Activated naive CD4-positive, alpha-beta T cell treated with anti-CD3 and anti-CD28 coated beads, Interleukin-2, amount 50 U/mL, for 72 hours (primary cell): ENCODE measurements at places on chromosomes 11 and 22.

DNA sequence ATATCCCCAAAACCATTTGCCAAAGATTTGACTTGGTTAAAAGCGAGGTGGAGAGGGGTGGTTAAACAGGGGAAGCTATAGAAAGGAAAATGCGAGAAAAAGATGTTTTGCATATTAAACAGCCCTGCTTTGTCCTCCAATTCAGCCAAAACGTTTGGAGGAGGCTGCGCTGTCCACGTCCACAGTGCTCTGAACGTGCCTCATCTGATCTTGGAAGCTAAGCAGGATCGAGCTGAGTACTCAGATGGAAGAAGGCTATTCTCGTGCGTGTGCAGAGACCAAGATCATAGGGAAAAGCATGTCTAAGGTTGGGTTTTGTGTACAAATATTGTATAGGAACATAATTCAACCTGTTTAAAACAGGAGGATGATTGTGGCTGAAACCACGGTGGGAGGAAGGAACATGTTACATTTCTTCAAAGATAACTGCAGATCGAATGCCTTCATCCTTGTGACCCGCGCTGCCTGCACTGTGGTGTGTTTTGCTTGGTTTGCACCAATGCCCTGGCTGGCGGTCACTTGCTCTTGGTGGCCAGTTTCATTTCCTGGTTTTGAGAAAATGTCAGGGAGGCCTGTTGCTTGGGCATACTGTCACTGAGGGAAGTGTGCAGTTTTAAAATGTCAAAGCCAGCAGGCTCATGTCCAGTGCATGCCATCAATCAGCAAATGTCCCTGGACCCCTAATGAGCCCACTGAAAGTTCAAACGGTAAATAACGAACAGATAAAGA is 40.4 kb downstream of the FLI1 start:
- DNase-seq: no peak

DNA sequence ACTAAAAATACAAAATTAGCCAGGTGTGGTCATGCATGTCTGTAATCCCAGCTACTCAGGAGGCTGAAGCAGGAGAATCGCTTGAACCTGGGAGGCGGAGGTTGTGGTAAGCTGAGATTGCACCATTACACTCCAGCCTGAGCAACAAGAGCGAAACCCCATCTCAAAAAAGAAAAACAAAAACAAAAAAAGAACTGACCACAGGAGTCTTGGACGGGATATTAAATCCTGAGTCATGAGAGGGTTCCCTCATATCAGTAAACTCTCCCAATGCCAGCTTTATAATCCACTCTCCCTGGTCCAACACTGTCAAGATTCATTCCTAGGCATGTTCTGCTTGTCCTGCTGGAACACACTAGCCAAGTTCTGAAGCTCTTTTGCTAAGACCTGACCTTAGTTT is 61.5 kb upstream of the EP300 start:
- DNase-seq: no peak

GRCh38 chr11:121657146-121657545 is 204.4 kb upstream of the SORL1-AS1 start:
- no peak for DNase-seq

GRCh38 chr22:25509374-25509791 is 55.1 kb upstream of the GRK3 start:
- no peak for DNase-seq

DNA sequence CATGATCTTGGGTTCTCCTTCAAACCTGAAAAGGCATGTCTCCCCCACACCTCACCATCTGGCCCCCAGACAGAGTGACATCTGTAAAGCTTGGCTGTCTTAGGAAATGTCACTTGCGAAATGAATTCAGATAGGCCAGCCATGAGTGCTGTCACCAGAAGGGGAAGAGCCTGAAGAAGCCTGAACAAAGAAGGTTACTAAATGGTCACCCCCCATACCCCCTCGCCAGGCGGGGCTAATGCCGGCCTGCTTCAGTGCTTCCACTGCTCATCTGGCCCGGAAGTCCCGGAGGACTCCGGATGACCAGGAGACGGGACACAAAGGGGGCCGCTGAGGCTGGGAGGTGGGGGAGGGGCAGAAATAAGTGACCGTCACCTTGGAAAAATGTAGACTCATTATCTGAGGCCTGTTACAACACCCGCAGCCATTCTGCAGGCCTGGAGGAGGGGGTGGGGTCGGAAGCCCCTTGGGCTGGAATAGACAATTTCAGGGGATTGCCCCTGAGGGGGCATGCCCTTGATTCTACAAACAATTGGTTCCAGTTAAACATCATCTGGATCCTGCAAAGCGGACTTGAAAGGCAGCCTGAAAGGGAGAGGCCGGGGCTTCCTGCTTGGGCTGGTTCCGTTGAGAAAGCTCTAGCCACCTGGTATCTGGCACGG is 43.2 kb downstream of the NAT10 start:
- no peak for DNase-seq

DNA sequence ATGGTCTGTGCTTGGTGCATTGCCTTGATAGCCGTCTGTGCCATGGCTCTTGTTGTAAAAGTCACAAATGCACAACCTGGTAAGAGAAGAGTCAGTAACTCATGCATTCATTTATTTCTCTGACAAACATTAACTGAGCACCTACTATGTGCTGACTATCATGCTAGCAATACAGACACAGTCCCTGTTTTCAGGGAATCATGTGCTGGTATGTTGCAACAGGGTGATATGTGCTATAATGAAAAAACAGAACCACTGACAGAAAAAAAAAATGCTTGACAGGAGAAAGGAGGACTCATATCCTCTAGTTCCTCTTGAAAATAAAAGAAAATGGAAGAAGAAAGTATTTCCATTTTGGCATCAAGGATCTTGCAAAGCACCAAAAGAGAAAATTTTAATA is 34.5 kb upstream of the RAPSN start:
- no peak for DNase-seq

DNA sequence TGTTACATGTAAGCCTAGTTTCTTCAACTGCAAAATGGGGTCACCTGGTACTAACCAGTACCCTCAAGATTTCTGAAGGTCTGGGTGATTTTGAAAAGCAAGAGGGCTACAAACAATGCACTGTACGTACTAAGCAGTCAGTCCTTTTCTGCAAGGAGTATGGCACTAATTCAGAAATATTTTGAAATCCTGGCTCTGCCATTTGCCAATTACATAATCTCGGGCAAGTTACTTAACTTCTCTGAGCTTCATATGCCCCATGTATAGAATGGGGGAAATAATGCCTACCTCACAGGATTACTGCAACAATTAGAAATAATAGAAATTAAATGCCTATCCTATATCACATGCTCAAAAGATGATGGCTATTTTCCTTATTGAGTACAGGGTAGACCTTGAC is 60.7 kb upstream of the CCDC89 start:
- no peak for DNase-seq

GRCh38 chr11:62127426-62127825 is 3.6 kb downstream of the INCENP start:
- no peak for DNase-seq

DNA sequence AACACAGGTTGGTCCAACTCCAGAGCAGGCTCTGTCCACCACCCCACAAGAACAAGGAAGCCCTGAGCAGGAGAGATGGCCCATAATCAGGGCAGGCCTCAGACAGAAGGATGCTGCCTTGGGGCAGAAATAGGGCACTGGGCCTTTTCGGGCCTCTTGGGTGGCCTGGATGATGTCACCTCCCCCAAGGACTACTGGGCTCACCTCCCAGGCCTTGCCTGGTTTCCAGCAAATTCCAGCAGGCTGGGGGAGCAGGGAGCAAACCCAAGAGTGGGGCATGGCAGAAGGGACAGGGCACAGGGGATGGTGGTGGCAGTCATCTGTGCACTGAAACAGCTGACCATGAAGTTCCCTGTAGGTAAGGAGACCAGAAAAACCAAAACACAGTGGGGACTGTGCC is 5.3 kb upstream of the NAA40 start:
- DNase-seq: no peak

GRCh38 chr11:27401280-27401832 is 38.3 kb upstream of the CCDC34 start:
- DNase-seq: no peak

DNA sequence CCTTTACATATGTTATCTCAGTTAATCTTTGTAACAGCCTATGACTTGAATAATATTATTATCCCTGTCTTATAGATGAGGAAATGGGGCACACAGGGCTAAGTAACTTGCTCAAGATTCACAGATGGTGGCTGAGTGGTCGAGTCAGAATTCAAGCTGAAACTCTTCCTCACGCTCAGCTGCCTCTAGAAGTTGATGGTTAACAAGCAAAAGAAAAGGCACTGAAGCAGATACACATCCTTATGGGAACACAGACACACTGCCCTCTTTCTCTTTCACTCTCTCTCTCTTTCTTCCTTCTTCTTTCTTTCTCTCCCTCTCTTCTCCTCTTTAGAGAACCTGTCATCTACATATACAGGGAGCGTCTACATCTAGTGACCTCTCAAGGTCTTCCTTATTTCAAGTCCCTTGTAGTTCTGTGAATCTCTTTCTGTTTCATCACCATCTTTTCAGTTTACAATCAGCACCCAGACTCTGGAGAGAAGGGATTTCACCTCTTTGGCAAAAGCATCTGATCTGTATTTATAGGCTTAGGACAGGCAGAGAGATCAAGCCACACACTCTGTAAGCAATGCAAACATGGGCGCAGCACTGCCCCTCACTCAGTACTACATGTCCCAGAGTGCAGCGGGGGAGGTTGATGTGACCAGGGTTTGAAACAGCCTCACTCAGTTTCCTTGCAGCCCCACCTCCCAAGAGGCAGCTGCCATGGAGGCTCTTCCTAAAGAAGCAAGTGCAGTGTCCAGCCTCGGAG is 75.7 kb downstream of the GRAMD1B start:
- DNase-seq: no peak

DNA sequence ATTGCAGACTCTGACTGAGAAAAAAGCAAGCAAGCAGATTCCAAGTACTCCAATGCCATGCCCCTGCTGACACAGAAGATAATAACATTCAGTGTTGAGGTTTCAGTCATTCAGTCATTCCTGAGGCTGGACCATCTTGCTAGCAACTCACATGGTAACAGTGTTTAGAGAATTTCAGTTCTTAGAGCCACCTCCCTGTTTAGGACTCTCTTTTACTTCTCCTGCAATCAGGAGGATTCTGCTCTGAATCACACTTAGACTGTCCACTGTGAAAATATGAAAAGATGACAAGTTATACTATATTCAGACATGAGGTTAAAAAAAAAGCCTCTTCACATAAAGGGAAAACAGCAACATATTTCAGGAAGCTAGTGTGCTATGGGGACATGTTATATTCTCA is 183.9 kb upstream of the CTSC start:
- DNase-seq: no peak

- peak; percentile 64 for DNase-seq
These were observed at the start of gene GRK2 for GRCh38 chr11:67266449-67267187. TSS of gene GRK2 (plus strand) at chr11:67266473. CDS start at chr11:67266700, 227 bp downstream.

DNA sequence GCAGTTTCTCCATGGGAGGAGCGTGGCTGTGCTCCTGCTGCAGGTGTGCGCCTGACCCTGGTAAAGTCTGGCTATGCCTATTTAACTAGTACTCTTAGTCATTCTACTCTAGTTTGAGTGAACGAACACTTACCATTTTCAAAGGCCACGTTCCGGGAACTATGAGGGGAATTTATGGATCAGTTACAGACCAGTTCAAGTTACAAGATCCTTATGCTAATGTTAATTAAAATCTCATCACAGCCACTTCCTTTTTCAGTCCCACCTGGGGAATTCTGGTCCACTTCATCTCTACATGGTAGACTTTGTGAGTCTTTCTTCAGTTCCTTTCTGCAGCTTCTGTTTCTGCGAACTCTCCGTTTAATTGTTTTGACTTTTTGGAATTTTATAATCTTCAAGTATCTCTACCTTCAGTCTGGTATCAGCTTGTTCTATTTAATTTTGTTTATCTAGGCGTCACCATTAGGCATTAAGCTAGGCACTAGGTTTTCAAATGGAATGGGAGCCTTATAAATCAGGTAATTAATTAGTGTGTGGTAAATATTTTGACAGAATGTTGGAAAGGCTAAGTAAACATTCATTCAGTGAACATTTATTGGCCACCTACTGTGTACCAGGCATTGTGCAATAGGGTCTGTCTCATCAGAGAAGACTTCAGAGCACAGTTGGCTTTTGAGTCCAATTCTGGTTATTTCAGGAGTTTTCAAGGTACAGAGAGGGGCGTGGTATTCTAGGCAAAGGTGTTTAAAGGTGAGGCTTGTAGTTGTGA is 78.9 kb downstream of the GRK3 start:
- DNase-seq: no peak

DNA sequence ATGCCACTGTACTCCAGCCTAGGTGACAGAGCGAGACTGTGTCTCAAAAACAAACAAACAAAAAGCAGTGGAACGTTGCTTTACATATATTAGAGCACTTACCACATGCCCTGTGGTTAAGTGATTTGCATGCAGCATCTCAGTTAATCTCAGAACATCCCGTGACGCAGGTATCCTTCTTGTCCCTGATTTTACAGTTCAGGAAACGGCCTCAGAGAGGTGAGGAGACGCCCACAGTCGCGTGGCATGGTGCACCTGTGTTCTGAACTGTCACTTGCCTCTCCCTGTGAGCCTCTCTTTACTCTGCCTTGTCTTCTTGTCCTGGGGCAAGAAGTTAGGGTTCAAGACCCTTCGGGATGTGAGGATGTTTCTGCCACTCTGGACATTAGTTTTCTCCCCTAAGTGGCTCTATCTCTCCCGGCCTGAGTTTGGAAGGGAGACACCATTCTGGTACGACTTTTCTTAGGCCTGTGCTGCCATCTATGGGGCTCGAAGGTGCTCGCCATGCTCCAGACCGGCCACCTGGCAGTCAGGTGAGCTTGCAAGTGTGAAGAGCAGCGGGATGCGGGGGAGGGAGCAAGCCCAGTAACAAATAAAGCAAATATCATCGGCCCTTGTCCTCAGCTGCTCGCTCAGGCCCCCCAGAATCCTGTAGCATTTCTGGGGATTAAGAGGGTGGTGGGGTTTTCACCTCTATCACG is 25.6 kb downstream of the YWHAH start:
- peak; percentile 66 for DNase-seq

DNA sequence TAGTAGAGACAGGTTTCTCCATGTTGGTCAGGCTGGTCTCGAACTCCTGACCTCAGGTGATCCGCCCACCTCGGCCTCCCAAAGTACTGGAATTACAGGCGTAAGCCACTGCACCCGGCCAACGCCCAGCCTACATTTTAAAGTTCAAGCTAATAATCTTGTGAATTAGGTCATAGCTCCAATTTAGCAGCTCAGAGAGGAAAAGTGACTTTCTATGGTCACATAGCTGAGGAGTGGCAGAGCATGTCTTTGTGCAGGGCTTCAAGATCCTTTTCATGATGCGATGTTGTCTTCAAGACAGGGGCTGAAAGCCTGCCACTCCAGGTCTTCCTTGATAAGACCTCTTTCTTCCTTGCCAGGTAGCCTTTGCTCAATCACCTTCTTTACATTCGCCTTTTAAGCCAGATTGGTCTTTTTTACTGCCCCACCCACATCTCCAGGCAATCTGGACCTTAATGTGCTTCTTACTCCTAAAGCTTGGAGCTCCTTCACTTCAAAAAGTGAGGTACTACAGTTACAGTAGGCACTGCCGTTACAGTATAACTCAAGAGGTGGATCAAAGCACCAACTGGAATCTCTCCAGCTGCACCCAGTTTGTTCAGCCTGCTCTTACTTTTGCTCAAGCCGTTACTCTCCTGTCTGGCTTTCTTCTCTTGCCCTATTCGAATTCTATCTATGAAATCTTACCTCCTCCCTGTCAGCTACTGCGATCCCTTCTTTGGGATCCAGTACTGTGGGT is 18.2 kb downstream of the YWHAH start:
- DNase-seq: no peak

GRCh38 chr22:50306753-50307749 is at the start of gene PLXNB2:
TSS of gene PLXNB2 (minus strand) at chr22:50307646. CDS start at chr22:50290584, 17,062 bp downstream.
- peak; percentile 39 for DNase-seq
